ENCODE measurements at places on chromosomes 1 and 21.

- DNase-seq: no peak
These were observed 33.0 kb downstream of the SETD4 start for GRCh38 chr21:36027347-36027746.

GRCh38 chr1:59412718-59413326, 115.9 kb downstream of the FGGY start:
- DNase-seq: peak; percentile 79

- no peak for DNase-seq
These were observed 41.5 kb downstream of the DTL start for GRCh38 chr1:212077028-212077427.

DNA sequence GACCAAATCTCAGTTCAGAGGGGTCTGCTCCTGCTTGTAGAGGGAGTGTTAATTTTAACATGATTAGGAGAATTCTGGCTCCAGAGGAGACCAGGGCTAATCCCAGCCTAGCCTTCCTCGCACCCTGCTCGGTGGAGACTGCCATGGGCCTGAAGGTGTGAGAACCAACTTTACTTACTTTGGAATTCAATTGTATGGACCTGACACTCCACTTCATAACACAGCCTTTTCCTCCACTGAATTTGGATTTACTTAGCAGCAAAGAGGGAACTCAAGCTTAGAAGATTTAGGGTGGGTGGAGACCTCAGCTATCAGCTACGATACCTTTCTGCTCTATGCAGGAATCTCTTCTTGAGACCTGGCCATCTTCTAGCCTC, 11.5 kb downstream of the PLXNA2 start:
- DNase-seq: no peak

GRCh38 chr1:24300971-24301784, 18.0 kb upstream of the GRHL3 start:
- no peak for DNase-seq

DNA sequence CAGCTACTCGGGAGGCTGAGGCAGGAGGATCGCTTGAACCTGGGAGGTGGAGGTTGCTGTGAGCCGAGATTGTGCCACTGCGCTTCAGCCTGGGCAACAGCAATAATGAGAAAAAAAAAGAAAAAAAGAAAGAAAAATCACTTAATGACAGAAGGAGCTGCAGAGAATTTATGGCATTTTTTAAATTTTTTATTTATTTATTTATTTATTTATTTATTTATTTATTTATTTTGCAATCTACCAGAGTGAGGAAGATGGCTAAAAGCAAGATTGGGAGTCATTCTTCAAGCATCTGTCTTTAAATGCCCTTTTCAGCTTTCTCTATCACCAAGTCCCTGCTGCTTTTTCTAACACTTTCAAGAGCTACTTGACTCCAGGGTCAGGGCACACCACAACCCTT, 91.7 kb downstream of the WDR4 start:
- no peak for DNase-seq

DNA sequence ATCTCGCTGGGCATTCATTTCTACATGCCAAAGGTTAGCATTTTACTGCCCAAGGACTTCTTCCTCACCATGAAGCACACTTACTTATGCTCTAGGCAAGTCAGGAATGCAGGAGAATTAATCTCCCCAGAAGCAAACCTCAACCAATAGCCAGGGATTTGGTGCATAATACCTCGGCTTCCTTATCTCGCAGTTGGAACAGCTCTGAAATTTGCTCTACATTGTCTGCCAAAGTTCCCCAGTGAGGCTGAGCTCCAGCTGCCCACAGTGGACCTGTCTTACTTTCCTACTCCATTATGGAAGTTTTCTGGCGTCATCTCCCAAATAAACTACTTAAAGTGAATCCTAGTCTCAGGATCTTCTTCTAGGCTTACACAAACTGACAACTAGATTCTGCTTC, 57.6 kb upstream of the PPM1J start:
- DNase-seq: no peak

DNA sequence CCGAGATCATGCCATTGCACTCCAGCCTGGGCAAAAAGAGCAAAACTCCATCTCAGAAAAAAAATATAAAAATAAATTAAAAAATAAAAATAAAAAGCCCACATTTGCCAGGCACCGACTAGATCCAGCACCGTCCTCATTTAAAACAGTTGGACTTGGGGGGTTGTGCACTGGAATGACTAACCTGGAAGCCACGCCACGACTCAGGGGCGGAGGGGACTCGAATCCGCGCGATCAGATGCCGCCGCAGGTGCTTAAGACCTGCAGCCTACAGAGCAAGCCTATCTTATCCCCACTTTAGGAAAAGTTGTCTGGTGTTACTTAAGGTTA, 38.5 kb downstream of the ZBTB8OS start:
- no peak for DNase-seq

GRCh38 chr1:36156329-36157114, 562 bp downstream of the MAP7D1 start:
- DNase-seq: peak; percentile 83

- DNase-seq: no peak
These were observed 17.0 kb downstream of the TTC39A start for GRCh38 chr1:51313268-51313852.

DNA sequence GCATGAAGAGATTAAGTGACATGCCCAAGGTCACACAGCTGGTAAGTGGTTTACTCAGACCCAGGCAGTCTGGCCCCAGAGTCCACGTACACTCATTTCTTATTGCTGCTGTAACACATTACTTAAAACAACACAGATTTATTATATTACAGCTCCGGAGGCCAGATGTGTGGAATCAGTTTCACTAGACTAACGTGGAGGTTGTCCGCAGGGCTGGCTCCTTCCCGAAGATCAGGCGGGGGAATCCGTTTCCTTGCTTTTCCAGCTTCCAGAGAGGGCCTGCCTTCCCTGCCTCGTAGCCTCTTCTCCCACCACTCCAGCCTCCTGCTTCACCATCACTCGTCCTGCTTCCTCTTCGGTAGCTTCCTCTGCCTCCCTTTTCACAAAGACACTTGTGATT, 81.2 kb downstream of the KCNN3 start:
- DNase-seq: no peak

- DNase-seq: peak; percentile 7
These were observed 252.9 kb downstream of the KCNT2 start for GRCh38 chr1:196355206-196355786.

- DNase-seq: no peak
These were observed 36.5 kb downstream of the GALNT2 start for GRCh38 chr1:230103306-230104173.

- DNase-seq: peak; percentile 82
These were observed 41.6 kb upstream of the AGL start for GRCh38 chr1:99808391-99809115.

DNA sequence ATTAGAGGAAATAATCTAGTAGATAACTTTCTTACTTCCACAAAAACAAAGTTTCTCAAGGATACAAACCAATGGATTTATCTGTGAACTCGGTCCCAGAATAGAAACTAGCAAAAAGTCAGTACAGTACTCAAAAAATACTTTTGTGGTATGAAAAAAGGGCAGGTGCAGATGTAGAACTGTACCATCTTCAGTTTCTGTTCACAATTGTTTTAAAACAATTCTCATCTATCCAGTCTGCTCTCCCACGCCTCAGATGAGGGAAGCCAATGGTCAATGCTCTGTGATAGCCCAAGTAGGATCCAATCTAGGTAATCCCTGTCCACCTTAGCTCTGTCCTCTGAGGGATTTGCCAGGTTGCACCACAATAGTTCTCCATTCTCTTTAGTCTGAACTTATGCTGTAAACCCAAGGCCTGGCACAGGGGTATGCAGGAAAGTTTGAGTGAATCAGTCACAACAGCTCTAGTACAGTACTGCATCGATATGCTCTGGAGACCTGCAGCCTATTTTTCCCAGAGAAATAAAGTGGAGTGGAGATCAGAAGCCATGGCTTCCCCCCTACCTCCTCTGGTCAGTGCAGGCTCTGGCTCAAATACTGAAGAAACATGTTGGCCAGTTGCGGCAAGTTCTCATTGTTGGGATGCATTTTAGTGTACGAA, 1.4 kb downstream of the KTI12 start:
- no peak for DNase-seq

GRCh38 chr1:3827813-3828307, 29.2 kb downstream of the CEP104 start:
- DNase-seq: peak; percentile 19

DNA sequence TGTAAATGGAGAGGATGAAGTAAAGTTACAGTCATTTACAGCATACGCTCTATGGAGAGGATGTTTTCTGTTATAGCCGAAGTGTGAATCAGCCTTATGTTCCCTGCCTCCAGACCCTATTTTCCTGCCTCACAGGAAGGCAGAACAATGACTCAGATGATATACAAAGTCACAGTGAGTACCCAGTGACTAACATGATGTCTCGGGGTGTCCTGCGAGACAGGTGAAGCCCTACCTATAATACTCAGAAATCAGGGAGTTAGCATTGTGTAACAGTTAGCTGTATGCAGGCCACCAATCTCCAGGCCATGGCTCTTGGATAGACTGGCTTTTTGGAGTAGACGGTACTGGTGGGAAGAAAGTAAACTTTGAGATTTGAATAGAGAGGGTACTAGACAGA, 55.6 kb upstream of the FBXO28 start:
- no peak for DNase-seq

DNA sequence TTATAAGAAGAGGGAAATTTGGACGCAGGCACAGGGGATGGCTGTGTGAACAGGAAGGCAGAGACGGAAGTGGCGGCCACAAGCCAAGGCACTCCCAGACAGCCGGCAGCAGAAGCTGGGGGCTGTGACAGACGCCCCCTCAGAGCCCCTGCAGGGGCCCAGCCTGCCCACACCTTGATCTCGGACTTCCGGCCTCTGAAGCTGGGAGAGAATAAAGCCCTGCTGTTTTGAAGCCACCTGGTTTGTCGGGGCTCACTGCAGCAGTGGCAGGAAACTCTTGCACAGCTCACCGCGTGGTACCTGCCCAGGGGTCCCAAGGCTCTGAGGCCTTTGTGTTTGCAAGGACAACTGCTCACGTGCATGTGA, 13.7 kb downstream of the MEGF6 start:
- peak; percentile 65 for DNase-seq

- no peak for DNase-seq
These were observed 1.3 kb downstream of the COL24A1 start for GRCh38 chr1:86155051-86155806.

- DNase-seq: no peak
These were observed 23.8 kb downstream of the CR1 start for GRCh38 chr1:207519505-207520399.

DNA sequence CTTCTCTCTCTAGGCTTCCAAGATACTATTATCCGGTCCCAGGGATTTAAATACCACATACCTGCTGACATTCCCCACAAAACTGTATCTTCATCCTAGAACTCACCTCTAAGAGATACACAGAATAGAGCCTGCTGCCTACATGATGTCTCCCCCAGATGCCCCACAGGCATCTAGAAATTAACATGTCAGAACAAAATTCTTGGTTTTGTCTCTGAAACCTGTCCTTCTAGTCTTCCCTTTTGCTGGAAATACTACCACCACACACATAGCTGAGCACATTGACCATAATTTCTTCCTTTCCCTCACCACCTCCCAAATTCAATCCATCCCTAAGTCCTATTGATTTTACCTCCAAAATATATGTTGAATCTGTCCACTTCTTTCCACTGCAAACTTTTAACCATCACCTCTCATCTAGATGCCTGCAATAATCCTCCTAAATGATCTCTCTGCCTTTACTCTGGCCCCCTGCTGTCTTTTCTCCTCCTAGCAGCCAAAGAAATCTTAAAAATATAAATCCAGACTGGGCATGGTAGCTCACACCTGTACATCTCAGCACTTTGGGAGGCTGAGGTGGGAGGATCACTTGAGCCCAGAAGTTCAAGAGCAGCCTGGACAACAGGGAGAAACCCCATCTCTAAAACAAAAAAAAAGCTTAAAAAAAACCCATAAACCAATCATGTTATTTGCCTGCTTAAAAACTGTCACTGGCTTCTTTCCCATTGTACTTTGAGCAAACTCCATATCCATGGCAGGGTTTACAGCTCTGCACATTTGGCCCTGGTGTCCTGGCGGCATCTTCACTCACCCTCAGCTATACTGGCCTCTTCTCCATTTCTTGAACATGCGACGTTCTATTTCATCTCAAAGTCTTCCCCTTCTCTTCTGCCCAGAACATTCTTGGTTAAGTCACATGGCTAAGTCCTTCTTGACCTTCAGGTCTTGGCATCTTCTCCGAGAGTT, 6.2 kb upstream of the FAM76A start:
- DNase-seq: no peak

DNA sequence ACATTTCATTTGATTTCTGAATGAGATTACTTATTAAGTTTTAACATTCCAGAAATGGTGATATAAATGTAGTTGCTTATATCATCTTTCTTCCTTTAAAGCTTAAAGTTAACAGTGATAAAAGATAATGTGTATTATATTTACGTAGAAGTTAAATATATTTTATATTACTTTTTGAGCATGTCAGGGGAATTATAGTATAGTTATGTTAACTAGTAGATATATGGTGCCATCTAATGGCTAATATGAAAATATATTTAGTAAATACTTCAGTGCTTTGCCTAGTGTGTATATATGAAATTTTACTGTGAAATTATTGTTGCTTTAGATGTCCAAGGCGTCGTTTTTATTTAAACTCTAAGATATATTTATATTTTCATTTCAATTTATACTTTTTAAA, 51.5 kb downstream of the SYT14 start:
- DNase-seq: peak; percentile 4

DNA sequence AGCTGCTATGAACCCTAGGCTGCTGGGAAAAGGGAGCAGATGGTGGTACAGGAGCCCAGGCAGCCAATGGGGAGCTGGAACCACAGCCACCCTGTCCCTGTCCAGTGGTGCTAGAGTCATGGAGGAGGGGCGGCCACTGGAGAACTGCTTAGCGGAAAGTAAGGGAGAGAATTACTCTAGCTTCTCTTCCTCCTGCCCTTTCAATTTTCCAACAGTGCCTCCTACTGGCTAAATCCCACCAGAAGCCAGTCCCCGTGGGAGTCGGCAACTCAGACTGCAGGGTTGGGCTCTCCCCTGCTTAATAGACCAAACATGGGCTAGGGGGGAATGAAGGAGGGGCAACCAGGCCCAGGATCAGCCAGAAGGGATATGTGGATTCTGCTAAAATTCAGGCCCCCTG, 154.5 kb downstream of the ACTL8 start:
- DNase-seq: peak; percentile 5

GRCh38 chr1:29793653-29794348, 557.5 kb downstream of the PTPRU start:
- no peak for DNase-seq

DNA sequence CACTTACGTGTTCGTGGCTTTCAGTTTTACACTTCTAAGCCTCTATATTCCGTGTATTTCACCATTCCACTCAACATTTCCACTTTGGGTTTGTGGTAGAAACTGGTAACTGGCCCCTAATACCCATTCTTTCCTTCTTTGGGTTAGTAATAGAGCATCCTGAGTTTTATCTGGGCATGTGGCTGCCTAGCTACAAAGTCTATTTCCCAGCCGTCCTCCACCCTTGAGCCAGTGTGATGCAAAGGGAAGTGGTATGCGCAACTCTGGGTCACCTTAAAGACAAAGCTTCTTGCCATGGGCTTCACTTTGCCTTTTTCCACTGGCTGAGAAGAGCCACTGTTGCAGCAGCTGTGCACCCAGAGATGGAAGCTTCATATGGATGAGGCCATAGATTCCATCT, 73.9 kb downstream of the LAMC2 start:
- peak; percentile 54 for DNase-seq

GRCh38 chr1:85660541-85660940, 47.7 kb downstream of the ZNHIT6 start:
- no peak for DNase-seq

- no peak for DNase-seq
These were observed 3.5 kb upstream of the ADORA1 start for GRCh38 chr1:203124011-203124410.

Measured in NB4 (cell line).